ENCODE measurements at places on chromosomes 16 and 17.
A peak's percentile ranks its signal among the peaks of the same experiment; 100 is the strongest.

DNA sequence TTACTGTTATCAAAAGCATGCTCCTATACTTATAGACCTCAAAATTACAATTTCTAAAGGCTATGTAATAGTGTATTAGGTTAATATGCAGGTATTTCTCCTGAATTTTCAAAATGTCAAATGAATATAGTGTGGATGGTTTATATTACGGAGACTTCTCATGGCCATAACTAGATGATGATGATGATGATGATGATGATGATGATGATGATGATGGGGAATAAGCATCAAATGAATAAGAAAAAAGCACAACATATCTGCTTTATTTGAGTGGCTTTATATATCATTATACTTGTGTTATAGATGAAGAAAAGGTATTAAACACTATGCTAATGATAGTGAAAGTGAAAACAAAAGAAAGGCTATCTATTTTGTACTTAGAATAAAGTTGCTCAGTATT is 53.9 kb downstream of the CDC27 start:
- DNase-seq = no peak

GRCh38 chr16:13036600-13036999 is 135.2 kb downstream of the SHISA9 start:
- no peak for DNase-seq

DNA sequence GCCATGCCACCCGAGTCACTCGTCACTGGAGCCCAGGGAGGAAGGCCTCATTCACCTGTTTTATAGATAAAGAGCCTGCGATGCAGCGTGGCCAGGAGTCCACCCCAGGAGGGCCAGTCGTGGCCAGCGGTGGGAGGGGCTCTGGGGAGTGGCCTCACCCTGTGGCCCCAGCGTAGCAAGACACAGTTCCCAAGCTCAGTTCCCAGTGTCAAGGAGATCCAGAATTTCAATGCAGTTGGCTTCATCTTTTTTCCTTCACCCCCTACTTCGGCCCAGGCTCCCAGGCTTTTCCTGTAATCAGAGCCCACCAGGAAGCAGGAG is 84.0 kb downstream of the ABR start:
- no peak for DNase-seq

DNA sequence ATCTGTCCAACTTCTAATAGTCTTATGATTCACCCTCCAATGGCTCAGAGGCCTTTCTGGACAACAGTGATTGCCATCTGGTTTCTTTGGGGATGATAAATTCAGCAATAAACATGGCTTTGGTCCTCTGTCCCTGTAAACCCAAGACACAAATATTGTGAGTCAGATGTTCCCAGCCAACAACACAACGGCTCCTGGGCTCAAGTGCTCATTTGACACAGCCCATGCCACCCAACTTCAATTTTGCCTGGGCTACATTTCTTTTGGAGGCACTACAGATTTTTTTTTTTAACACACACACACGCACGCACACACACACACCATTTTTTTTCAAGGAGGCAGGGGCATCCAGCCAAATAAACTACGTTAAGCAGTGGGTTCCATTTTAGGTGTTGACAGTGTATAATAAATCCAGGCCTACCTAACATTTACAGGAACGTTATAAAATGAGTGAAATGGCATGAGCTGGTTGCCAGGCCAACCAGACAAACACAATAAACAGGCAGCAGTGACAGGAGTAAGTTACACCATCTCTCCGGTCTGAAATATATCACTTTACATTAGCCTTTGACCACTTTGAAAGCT is 939.9 kb upstream of the SOX9 start:
- peak; percentile 97 for DNase-seq

DNA sequence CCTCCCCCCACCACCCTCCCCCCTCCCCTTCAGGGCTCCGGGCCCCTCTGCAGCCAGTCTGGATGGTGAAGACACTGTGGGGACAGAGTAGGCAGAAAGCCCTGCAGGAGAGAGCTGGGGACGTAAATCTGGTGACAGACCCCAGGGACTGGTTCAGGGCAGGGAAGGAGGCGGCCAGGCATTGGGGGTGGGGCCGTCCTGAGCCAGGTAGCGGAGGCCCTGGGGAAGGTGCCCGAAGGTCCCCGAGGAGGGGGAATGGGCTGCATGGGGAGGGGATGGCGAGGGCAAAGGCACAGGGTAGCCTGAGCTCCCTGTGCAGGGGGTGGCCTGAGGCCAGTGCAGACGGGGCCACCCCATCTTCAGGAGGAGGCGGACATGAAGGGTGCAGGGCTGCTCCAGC is 26.3 kb upstream of the CACNA1H start:
- no peak for DNase-seq

GRCh38 chr16:16080465-16081065 is 131.1 kb downstream of the ABCC1 start:
- DNase-seq = no peak

All from NCI-H2081 (cell line).